ENCODE measurements at places on chromosomes 6 and 20.
A peak's percentile ranks its signal among the peaks of the same experiment; 100 is the strongest.

GRCh38 chr6:44735630-44735963 lies 348.1 kb downstream of the CDC5L start:
- no peak for DNase-seq

DNA sequence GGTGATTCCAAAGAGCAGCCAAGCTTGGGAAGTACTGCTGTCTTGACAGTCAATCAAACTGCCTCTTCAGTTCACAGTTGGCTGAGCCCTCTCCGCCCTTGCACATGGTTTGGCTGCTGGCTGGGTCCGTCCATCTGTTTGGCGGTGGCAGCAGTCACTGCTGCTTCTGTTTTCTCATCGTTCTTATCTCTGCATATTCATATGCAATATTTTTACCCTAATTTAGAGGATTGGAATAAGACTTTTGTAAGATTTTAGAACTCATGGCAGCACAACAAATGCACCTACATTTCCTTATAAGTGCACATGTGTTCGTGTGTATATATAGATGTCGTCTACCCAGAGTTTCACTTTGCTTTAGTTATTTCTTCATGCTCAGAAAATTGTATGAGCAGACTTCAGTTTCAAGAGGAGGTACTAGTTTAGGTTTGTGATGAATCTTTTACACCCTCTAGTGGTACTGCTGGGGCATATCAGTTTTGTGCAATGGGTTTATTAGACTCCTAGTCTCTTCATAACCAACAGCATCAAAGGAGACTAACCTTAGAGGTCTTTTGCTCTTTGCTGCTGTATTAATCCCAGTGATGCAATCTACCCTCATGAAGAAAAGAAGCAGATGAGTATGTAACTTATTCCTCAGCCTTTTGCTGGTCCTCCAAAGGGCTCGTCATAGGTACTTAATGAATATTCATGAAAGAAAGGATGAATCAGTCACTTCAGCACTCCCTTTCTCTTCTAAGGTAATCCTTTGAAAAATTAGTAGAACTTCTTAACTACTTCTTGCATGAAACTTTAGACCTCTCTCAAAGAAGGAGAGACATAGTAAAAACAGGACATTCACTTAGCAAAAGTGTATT lies 44.3 kb downstream of the KHDC1L start:
- peak; percentile 56 for DNase-seq

GRCh38 chr20:24664266-24664986 lies 195.0 kb downstream of the SYNDIG1 start:
- DNase-seq: no peak

DNA sequence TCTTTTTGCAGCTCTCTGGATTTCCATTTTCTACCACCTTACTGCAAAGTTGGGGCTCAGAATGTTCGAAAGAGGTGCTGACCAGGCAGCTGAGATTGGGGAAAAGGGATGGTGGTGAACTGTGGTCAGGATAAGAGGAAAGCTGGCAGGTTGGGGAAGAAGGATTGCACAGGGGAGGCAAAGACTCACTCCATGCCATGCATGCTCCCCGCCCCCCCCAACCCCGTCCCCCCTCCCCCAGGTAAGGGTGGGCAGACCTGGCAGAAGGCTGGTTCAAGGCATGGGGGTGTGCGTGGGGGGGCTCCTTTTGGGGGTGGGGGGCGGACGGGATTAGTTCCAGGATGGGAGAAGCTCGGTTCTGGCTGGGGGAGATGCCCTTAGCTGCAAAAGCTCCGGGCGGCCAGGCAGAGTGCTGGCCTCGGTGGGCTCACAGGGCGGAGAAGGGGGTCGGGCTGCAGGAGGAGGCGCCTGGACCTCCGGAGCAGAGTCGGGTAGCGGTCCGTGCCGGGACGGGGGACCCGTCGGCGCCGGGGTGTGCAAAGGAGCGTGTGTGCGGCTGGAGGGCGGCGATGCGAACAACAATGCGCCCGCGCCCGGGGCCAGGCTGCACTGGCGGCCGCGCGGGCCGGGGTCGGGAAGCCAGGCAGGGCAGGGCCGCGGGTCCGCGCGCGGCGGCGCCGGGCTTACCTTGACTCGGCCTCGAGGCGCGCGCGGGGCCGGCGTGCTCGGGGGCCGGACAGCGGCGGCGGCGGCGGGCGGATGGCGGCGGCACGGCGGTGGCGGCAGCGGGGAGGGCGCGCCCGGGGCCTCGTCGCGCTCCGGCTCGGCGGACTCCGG lies 880 bp downstream of the ADNP start:
- peak; percentile 33 for DNase-seq

DNA sequence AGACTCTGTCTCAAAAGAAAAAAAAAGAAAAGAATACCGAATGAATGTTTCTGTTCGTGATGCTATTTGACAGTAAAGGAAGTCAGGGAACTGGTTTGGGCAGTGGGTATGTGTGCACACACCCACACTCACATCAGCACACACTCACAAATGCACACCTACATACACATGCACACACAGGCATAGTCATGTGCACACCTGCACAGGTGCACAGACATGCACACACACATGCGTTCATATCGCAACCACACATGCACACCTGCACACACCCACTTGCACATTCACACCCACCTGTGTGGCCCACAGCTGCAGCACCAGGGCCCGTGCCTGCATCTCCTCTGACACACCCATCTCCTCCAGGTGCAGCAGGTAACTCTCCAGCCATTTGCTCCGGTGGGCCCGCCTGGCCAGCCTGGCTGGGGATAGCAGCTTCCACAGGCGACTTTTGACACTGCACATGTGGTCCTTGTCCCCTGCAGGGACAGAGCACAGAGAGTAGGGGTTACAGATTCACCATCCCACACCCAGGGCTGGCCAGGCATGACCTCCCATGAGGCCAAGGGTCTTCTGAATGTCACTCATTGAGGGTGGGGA lies 41.4 kb upstream of the KCNB1 start:
- no peak for DNase-seq

DNA sequence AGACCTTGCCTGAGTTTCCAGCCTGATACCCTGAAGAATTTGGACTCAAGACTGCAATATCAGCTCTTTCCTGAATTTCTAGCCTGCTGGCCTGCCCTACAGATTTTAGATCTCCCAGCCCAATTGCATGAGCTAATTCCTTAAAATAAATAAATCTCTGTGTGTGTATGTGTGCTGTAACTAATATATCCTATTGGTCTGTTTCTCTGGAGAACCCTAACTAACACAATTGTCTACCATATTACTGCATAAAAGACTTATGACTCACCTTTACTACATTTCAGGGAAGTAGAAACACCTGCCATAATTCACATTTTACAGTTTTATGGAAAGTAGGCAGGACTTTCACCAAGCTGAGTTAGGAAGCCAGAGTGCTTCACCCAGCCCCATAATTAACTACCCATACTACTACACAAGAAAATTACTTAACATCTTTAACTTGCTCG lies 90.7 kb upstream of the BEND6 start:
- no peak for DNase-seq

- no peak for DNase-seq
Measured at GRCh38 chr20:37875460-37876175, 27.3 kb upstream of the VSTM2L start.

DNA sequence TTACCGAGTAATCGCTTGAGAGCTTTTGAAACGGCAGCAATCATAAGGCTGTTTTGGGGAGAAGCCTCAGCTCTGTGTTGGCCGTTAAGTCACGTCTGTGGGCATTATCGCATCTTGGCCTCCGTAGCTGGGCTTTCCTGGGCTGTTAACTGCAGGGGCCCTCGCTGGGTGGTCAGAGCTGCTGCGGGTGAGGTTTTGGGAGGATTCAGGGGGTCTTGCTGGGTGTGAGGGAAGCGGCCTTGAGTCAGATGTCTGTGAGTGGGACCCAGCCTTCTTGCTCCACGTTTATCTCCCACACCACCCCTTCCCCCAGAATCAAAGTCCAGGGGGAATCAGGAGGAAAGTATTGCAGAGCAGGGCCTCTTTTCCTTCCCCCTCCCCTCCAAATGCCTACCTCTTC lies 3.2 kb upstream of the APCDD1L start:
- DNase-seq: no peak

DNA sequence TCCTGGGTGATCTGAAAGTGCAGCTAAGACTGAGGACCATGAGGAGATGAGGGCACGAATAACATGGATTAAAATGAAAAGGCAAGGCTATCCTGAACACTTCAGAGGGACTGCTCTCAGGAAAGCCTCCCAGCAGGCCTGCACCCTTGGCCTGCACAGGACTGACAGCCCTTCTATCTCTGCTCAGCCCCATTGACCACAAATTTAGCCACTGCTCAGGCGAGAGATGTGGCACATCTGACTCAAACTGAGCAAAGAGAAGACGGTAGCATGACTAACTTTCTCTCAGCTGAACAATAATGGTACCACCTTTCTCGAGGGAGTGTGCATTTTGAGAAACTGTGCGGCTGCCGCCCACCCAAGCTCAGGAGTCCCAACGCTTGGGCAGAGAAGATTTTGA lies 257.5 kb downstream of the ADGB start:
- DNase-seq: no peak

- peak; percentile 67 for DNase-seq
Measured at GRCh38 chr6:129598244-129599187, 111.5 kb downstream of the ARHGAP18 start.

DNA sequence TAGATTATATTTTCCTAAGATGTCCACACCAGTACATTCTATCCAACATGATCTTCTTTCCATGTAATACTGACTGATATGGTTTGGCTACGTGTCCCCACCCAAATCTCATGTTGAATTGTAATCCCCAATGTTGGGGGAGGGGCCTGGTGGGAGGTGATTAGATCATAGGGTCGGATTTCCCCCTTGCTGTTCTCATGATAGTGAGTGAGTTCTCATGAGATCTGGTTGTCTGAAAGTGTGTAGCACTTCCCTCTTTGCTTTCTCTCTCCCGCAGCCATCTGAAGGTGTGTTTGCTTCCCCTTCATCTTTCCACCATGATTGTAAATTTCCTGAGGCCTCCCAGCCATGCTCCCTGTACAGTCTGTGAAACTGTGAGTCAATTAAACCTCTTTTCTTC lies 12.2 kb upstream of the HBS1L start:
- no peak for DNase-seq

GRCh38 chr6:154377726-154378125 lies 21.1 kb upstream of the IPCEF1 start:
- no peak for DNase-seq

GRCh38 chr6:20877008-20877937 lies 343.0 kb downstream of the CDKAL1 start:
- no peak for DNase-seq

- DNase-seq: no peak
Measured at GRCh38 chr6:158543606-158544185, 16.2 kb upstream of the TMEM181 start.

DNA sequence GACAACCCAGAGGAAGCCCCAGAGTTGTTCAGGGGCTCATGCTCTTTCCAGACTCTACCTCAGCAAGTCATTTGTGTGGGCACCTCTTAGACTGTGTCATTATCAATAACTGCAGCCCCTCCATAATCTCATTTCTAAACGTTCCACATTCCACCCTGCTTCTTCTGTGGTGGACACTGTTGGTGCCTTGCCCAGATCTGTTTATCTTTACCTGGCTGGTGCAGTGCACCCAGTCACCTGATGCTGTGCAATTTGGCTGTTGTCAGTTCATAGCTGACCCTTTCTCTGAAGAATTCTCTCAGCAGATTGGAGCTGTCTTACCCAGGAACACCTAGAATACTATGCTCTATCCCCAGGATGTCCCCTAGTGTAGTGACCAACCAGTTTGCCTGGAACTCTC lies 80.0 kb downstream of the ATRN start:
- no peak for DNase-seq

GRCh38 chr6:4405621-4406212 lies 270.3 kb upstream of the ECI2 start:
- DNase-seq: no peak

- no peak for DNase-seq
Measured at GRCh38 chr6:35195120-35195780, 18.5 kb upstream of the SCUBE3 start.

- DNase-seq: no peak
Measured at GRCh38 chr6:106426250-106426970, 65.9 kb downstream of the CRYBG1 start.

DNA sequence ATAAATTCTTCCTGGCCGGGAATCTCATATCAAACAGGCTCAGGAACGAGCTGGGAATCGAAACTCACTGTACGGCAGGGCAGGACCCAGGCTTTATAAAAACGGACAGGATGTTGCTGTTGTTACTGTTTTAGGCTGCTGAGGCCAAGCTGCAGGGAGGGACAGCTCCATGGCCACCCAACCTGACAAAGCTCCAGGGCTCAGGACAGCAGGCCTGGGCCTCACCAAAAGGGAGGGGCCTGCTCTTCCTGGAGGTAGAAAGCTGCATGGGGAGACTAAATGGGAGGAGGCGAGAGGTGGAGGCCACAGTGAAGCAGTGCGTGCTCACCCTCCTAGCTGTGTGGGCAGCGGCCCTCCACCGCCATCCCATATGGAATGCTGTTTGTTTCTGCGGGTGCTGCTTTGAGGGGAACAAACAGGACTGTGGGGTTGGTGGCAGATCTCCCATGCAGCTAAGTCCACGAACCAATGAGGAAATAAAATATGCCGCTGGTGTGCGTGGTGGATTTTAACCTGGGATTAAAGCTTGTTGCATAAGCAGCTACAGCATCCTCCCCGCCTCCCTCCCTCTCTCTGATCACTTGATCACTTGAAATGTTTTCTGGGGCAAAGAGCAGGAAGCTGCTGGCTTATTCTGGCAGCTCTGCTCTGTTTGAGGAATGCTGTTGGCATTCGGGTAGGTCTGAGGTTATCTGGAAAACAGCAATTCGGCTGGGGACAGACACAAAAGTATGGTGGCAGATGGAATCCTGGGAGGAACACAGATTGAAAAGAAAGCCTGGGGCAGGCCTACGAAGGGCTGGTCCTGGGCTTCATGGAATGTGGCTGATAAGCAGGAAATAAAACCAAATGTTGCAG lies 2.4 kb upstream of the ZMYND8 start:
- no peak for DNase-seq

DNA sequence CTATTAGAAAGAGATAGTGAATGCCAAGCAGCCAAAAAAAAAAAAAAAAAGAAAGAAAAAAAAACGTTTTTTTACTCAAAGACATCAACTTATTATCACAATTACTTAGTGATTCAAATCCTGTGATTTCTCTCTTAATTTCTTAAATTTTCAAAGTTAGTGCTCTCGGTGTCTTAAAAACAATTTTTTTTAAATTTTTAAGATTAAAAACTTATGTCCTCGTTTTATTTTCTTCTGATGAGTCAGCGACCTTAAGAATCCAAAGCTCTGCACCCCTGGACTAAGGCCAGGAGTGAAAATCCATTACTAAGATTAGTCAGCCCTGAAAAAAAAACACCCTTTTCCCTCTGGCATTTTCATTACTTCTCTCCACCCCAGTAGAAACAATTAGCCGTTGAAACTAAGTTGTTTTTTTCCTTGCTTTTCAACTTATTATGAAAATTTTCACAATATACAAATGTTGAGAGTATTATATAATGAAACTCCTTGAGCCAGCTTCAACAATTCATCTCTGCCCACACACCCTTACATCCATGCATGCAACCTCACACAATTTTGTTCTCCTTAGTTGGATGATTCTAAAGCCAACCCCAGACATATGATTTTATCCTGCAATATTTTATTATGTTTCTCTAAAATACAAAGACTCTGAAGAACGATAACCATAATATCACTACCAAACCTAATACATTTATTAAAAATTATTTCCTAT lies 85.6 kb upstream of the CARMIL1 start:
- peak; percentile 35 for DNase-seq

GRCh38 chr6:8225113-8225512 lies 122.8 kb upstream of the EEF1E1 start:
- no peak for DNase-seq
